H7 (cell line): ENCODE measurements at places on chromosomes 16 and 17. TPM values are rescaled to one million over a fixed set of nuclear protein-coding genes. Genes with fewer than 3 reads are reported as not detected.

The LRRC36 gene
- total RNA-seq: 0.44 TPM in 1 of 2 replicates, not detected in the other

The ZSCAN10 gene
- total RNA-seq: 217 and 238 TPM in 2 replicates

The CD300E gene
- 0.03 TPM in 1 of 2 replicates, not detected in the other for total RNA-seq

The CD300LF gene
- total RNA-seq: not detected in 2 replicates

The KRT9 gene
- not detected in 2 replicates for total RNA-seq

DNA sequence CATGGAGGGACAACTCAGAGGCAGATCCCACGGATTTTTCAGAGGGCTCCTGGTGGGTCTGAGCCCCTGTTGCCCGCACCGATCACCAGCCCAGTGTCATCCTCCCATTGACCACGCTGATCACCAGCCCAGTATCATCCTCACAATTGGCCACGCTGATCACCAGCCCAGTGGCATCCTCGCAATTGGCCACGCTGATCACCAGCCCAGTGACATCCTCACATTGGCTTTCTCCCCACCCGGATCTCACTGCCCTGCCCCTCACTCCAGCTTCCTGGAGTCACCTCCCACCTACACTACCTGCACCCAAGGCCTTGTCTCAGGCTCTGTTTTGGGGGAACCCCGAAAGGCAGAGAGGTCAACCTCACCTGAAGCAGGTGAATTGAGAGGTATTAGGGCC lies 358.2 kb upstream of the TNRC6C start:
- no peak for DNase-seq

GRCh38 chr16:65069766-65070165 lies 52.1 kb downstream of the CDH11 start:
- no peak for DNase-seq

DNA sequence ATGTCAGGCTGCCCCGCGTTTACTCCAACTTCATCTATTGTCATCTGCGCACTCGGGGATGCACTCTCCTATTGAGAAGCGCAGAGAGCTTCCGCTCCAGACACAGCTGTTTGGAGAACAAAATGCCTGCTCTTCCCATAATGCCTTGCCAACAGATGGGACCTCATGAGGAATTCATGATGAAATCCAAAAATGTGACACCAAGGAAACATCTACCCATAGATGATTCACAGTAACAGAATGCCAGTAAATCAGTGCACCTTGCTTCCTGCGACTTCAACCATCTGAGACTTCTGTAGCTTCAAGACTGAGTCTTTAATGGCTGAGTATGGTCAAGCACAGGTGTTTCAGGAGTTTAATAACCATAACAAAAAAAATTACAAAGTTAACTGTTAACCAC lies 1144.9 kb upstream of the GOT2 start:
- DNase-seq: no peak

DNA sequence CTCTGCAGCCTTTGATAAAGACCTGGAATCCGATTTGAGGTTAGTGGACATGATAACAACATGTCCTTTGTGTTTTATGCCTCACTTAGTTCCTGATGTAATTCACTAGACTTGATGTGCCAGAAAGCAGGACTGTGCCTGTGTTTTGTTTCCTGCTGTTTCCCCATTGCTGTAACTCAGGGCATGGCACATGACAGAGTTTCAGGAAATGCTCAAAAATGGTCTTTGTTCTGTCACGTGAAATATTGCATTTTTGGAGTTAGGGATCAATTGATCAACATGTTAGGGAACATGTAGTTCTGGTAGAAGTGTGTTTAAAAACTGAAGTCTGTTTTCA lies 32.8 kb downstream of the DHX38 start:
- no peak for DNase-seq

DNA sequence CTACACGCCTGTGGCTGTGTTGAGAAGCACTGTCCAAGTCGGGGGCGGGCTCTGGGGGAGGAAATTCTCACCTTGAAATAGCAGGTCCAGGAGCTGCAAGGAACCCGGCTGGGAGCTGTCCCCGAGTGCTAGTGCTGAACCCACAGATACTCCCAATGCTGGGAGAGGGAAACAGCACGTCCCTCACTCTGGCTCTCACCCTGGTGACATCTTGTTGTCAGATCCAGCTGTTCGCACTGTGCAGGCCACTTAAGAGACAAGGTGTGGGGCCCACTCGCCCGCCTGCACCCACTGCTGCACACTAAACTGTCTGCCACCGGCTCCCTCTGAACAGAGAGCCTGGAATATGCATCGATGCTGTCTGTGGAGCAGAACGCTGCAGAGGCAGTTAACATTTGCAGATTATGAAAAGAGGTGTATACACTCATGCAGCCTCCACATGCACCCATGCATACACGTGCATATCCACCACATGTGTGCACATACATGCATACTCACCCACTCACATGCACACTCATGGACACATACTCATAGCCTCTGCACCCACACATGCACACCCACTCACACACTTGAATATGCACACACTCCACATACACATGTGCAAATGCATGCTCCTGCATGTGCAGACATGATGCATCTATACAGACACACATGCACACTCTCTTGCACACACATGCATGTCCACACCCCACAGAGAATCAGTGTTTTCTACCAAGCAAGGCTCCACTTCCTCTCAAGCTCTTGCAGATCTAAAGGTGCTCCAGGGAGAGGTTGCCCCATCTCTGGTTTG lies 42.0 kb downstream of the MGAT5B start:
- peak; percentile 93 for DNase-seq

GRCh38 chr16:4246777-4247459 lies 5.0 kb upstream of the SRL start:
- no peak for DNase-seq

DNA sequence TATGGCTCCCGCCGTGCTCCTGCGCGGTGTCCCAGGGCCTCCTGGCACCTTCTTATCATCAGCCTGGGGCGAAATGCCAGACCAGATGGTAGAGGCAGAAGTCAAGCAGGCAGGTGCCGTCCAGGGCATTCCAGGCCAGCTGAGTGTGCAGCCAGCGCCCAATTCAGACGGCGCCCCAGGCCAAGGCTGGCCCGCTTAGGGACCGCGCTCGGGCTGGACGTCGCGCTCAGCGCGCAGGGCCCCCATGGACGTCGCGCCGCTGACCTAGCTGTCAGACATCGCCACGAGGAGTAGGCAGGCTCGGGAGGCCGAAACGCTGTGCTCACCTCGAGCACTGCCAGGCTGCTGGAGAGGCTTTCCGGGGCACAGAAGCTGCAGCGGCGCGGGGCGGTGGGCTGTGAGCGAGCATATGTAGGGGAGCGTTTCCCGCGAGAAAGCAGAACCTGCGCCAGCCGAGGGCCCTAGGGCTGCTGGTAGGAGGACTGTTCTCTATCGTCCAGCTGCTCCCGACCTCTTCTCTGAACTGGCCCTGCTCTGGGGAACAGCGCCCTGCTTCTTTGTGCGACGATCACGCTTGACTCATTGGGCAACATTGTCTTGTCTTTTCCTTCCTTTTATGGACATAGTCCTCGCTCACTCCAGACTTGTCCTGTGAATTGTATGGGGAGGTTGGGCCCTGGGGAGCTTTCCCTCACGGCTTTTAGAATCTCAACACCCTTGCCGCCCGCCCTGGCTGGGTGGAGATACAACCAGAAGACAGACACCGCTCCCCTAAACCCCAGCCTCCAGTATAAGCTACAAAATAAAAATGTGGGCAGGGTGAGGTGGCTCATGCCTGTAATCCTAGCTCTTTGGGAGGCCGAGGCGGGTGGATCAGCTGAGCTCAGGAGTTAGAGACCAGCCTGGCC lies 8.4 kb upstream of the CA4 start:
- DNase-seq: peak; percentile 68

DNA sequence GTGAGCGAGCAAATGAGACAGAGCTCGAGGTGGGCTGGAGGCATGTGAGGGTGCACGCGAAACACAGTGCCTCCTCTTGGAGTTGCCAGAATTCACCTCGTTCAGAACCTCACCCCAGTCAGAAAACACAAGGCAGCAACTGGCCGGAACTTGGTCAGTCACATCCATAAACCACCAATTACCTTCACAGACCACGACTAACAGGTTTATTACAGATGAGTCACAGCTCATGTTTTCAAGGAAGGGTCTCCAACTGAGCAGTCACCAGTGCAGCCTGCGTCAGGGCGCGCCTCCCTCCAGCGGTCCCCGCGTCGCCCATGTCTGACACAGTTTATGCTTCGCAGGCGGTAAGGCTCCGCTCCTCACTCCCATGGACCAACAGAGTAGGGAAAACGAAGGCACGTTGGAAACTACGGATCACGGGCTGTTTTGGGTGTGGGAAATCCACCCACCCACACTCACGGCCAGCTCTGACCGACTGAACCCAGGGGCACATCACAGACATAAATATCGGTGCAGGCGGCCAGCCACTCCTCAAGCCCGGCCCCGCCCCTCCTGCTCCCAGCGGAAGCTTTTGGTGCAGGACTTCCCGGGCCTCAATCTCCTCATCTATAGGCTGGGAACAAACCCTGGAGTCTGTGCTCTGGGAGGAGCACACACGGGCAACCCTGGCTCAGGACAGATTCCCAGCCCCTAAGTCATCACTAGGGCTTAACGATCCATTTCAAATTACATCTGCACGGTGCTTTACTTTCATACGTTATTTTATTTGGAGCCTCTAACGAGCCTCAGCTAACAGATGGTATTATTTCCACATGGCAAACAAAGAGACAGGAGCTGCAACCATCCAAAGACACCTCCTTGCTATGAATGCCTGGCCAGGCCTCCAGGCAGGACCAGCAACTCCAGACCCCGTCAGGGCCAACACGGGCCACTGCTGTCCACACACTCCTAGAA lies 126.3 kb downstream of the ZNF778 start:
- peak; percentile 60 for DNase-seq

GRCh38 chr17:76384987-76385891 lies 830 bp downstream of the SPHK1 start:
- peak; percentile 84 for DNase-seq

DNA sequence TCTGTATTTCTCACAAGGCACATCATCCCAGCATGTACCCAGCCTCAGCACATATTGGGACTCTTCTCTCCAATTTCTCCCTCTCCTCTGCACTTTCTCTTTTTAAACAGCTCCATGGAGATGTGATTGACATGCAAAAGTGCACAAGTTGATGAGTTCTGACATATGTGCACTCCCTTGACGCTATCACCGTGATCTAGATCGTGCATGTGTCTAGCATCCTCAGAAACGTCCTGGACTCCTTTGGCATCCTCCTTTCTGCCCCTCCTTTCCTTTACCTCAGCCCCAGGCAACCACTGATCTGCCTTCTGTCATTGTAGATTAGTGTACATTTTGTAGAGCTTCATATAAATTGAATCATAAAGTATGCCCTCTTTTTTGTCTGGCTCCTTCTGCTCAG lies 108.0 kb upstream of the HSBP1 start:
- DNase-seq: no peak

DNA sequence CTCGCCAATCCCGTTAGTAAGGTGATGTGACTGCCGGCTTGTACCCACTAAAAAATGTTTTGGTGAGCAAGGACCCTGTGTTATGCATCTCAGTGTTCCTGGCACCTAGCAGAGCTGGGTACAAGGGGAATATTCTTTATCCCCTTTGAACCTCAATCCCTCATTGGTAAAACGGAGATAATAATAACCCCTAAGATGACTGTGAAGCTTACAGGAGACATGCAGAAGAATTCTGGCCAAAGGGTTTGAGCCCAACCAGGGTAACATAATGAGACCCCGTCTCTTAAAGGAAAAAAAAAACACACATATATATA lies 896 bp downstream of the GGA2 start:
- no peak for DNase-seq

GRCh38 chr17:63675607-63676546 lies 24.0 kb downstream of the LIMD2 start:
- no peak for DNase-seq

DNA sequence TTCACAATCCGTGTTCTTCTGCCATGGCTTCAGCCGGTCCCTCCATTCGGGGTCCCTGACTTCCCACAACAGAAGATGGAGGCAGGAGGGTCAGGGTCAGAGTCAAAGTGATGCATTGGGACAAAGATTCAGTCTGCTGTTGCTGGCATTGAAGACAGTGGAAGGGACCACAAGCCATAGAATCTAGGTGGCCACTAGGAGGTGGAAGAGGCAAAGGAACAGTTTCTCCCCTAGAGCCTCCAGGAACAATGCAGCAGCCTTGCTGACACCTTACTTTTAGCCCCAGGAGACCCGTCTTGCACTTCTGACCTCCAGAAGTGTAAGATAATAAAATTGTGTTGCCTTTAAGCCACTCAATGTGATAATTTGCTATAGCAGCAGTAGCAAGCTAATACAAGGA lies 55.9 kb downstream of the MFSD11 start:
- peak; percentile 59 for DNase-seq

DNA sequence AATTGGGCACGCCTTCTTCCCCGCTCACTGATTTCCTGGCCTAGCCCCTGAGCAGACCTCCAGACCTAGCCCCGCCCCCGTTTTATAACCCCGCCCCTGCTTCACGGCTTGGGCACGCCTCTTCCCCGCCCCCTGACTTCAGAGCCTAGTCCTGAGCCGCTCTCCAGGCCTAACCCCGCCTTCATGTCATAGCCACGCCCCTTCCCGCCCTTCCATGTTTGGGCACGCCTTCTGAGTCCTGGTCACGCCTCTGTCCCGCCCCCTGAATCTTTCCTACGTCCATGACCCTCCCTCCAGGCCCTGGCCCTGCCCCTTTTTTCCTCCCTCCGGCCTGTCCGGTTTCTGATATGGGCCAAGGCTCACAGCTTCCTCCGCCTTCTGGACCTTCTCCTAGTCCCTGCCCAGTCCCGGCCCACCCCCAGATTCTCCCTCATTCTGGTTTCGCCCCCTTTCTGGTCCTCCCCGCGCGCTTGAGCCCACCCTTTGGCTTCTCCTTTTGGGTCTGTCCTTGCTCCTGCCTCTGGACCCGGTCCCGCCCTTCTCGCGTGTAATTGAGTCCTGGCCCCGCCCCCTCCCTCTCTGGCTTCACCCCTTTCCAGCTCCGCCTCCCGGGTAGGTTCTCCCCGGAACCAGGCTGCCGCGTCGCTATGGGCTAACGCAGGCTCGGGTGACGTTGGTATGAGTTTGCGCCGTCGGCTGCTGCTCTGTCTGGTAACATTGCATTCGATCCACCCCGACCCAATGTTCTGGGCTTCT lies 15.1 kb upstream of the EEF2K start:
- peak; percentile 92 for DNase-seq

DNA sequence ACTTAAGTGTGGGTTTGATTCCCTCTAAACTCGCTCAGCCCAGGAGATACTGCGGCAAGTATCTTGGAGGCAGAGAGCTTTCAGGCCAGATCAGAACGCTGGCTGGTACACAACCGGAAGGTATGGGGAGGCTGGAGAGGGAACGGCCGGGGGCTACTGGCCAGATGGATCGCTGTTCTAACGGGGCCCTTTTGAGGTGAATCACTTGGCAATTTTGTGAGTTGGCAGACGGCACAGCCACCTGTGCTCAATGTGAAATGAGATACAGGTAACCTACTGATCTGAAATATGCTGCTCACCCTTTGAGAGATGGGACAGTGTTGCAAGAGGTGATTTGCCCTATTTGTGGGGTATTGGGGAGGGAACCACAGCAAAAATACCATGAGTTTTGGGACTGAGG lies 622.9 kb upstream of the RBFOX1 start:
- no peak for DNase-seq

- peak; percentile 69 for DNase-seq
Measured at GRCh38 chr16:75108792-75109731, 7.5 kb downstream of the LDHD start.

DNA sequence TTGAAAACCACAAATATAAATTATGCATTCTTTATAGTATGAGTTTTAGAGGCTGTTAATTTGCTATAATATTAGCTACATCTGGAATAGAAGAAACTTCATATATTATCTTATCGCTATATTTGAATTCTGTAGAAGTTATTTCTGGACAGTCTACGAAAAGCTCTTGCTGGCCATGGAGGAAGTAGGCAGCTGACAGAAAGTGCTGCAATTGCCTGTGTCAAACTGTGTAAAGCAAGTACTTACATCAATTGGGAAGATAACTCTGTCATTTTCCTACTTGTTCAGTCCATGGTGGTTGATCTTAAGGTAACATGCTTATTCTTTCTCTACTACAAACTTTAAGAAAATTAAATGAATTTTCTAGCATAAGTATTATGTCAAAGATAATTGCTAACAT lies 96.8 kb downstream of the OMG start:
- DNase-seq: no peak
